PC-9 (cell line): ENCODE measurements at places on chromosomes 11 and 22. TPM values are rescaled to one million over a fixed set of nuclear protein-coding genes. Genes with fewer than 3 reads are reported as not detected.

DNA sequence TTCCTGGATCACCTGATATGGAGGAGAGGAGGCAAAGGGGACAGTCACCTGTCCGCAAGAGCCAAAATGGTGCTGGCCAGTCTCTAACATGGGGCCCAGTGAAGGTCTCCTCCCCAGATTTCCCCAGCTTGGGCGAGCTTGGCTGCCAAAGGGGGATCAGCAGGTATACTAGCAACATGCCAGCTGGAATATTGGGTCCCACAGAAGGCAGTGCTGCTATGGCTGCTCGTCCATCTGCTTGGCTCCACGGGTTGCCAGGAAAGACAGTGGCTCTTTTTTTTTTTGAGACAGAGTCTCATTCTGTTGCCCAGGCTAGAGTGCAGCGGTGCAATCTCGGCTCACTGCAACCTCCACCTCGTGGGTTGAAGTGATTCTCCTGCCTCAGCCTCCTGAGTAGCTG, 12.7 kb upstream of the KAT5 start:
- no peak for DNase-seq

DNA sequence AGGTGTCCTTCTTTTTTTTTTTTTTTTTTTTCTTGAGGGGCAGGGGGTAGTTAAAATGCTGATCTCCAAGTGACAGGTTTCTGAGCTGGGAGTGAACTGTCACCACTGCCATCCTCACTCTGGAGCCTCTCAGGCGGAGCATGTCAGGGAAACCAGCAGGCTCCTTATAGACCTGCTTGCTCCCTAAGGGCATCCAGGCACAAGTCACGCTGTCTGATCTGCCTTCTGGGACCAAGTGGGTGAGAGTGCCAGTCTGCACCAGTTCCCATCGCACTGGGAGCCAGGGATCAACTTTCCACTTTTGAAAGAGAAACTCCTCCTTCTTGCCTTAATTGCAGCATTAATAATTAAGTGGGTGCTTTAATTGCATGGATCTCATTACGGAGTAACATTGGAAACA, 537.9 kb upstream of the CADM1 start:
- DNase-seq, result no peak

GRCh38 chr11:76419896-76420295, 24.9 kb upstream of the EMSY start:
- no peak for DNase-seq

SLC22A8 gene
- total RNA-seq, result not detected in 2 replicates

GRCh38 chr11:36976741-36977140, 378.7 kb upstream of the RAG2 start:
- no peak for DNase-seq

- peak; percentile 53 for DNase-seq
Observed at GRCh38 chr11:60942219-60942618, 9.8 kb downstream of the SLC15A3 start.

DNA sequence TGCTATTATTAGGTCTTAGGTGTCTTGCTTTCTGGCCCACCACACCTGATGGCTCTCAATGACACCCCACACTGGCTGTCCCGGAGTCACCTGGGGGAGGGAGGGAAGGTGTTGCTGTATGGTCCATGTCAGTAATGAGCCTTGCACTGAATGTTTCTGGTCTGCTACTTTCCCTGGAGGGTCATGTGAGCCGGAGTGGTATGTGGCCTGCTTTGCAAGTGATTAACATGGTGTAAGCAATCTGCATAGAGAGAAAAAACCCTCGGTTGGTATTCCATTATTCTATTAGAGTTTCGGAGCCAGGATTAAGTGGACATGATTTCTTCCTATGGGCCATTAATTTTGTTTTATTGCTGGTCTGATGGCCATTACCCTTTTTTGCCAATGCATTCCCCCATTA, 63.9 kb downstream of the PKNOX2 start:
- DNase-seq, result no peak

WEE1 gene
- 32.2 and 37.1 TPM in 2 replicates for total RNA-seq

DNA sequence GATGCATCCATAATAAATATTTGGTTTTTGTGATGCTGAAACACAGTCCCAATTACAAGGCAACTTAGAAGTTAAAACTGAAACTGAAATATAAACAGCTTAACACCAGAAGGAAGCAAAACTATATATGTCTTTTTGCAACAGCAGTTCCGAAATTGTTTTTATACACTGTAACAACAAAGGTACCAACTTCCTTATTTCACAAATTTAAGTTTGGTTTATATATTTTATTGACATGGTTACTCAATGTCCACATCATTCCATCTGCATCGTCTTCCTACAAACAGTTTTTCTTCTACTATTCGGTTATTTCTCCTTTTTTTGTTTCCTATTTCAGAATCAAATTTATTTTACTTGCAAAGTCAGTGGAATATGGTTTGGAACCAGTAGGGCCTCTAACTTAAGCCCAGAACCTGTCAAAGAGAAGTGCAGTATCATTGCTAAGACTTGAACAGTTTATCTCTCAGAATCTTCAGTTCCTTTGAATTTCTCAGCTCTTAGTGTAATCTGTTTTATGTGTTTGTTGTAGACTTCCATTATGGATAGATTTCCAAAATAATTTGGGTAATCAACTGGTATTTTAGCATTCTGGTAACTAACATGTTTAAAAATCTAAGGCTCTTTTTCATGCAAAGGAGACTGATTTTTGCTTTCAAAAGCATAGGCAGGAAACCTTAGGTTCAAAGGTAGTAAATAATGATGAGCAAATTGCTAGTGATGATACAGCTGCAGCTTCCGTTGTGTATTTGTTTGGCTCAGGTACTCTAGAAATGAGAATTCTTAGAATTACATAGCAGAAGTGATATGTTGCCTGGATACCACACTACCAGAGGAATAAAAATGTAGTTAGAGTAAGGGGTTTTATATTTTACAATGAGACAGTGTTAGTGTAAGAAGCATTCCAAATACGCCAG, 8.2 kb upstream of the HSPA8 start:
- DNase-seq, result no peak
